ENCODE measurements at places on chromosomes 13 and 19.

DNA sequence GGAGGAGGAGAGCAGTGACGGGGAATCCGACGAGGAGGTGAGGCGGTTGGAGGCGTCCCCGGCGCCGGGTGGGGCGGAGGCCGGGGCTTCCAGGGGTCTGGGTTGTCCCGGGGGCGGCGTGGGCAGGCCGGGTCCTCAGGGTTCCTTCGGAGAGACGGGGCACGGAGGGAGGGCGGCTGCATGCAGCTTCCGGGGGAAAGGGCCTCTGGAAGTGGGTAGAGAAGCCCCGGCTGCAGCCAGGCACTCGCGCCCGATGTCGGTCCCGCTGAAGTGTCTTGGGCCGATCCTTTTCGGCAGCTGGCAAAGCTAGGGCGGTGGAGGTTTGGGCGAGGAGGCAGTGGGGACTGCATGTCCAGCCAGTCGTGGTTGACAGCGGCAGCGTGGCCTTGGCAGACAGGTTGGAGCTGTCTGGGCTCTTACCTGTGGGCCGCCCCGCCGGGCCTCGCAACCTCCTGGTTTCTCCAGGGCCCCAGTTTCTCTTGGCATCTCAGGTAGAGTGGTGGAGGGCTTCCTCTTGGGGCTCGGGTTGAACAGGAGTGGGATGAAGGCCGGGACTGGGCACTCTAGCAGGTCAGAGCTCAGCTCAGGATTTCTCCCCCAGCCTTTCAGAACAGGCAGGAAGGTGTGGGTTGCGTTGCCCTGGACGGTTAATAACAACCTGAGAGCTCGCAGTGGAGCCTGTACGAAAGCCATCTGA, 690 bp downstream of the KMT2B start:
- no peak for DNase-seq

DNA sequence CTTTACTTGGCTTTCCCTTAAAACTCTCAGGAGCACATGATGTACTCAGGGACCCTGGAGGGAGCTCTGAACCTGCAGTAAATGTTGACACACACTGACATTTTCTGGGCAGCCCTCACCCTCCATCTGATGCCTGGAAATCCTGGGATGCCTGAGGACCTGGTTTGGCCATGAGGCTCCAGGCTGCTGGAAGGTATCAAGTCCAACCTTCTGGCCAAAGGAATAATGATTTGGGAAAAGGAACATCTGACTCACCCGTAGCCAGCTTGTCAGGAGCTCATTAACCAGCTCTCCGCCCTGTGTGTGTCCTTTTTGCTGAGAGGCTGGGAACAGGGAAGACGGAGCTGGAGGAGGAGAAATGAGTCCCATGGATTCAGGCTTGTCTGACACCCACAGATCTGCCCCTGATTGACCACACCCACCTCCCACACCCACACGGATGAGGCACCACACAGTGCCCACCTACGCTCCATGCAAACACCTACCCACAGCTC, 10.3 kb downstream of the ZNF558 start:
- DNase-seq: no peak

GRCh38 chr19:34180709-34181108, 8.4 kb downstream of the LSM14A start:
- DNase-seq: no peak

DNA sequence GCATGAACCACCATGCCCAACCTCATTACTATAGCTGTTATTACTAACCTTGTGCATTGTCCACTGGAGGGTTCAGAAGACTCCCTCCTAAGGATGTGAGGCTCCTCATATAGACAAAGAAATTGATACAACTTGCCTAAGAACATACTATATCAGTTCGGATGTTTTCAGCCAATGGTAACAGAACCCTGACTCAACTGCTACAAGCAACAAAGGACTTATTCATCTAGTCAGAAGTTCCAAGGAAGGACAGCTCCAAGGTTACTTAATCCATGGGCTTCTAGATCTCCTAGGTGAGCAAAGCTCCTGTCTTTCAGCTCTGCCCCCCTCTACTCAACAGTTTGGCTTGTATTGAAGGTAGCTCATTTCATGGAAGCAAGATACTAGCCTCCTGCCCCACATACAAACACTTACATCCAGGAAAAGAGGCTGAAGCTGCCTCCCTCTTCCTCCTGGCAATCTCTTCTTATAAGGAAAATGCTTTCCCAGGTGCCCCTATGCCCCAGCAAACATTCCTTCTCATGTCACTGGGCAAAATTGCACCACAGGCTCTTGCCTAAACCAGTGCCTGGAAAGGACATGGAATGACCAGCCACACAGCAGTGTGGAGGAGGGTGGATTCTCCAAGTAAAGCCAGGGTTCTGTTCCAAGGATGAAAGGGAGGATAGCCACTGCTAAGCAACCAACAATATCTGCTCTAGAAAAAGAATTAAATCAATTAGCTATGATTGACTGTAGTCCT, 497.8 kb downstream of the FOXO1 start:
- no peak for DNase-seq

Data from Jurkat, Clone E6-1 (cell line).